Hematopoietic multipotent progenitor cell treated with erythropoietin and hydrocortisone succinate and interleukin-3 and kit ligand, for 8 days (in vitro differentiated cells): ENCODE measurements at places on chromosomes 13 and 19.

GRCh38 chr19:11708457-11708856 is 30.3 kb downstream of the ZNF823 start:
- DNase-seq, result no peak

GRCh38 chr13:112647256-112647655 is 42.6 kb upstream of the ATP11A start:
- no peak for DNase-seq

- DNase-seq, result no peak
Observed at GRCh38 chr13:44303681-44304432, 69.8 kb upstream of the SERP2 start.

- DNase-seq, result peak; percentile 71
Observed at GRCh38 chr19:41366089-41366488, 2.1 kb upstream of the B9D2 start.

GRCh38 chr13:41061914-41062837 is 867 bp downstream of the WBP4 start:
- no peak for DNase-seq

DNA sequence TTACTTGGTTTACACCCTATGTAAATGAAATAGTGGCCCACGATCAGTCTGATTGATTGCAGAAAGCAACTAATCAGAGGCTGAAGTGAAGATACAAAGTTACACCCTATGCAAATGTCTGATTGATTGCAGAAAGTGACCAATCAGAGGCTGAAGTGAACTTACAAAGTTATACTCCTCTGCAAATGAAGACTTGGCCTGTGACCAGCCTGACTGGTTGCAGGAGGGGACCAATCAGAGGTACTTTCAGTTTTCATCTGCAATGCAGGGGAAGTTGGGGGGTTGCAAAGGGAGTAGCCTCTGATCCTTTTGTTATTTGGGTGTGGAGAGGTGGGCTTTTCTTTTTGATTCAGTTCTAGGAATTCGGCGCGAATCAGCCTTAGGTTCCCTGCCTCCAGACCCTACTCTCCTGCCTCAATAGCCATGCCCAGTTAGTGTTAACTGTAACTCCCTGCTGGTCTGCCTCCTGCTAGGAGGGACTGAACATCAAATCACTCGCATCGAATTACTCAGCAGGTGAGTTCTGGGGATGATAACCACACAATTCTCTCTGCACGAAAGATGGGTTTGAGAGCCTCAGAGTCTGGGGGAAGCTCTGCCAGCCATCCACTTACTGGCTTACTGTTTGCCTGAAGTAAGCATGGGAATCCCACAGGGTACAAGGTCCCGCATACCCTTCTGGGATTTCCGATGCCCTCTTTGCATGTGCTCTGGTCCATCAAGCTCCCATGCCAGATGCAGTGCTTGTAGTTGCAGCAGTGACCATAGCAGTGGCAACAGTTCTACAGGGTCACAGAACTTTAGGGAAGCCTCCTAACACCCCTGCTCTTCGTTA is 7.5 kb downstream of the ARL11 start:
- peak; percentile 43 for DNase-seq

- DNase-seq, result peak; percentile 71
Observed at GRCh38 chr13:31909864-31910551, 121.6 kb upstream of the FRY start.

- DNase-seq, result no peak
Observed at GRCh38 chr19:1009041-1009980, 9.1 kb downstream of the GRIN3B start.

DNA sequence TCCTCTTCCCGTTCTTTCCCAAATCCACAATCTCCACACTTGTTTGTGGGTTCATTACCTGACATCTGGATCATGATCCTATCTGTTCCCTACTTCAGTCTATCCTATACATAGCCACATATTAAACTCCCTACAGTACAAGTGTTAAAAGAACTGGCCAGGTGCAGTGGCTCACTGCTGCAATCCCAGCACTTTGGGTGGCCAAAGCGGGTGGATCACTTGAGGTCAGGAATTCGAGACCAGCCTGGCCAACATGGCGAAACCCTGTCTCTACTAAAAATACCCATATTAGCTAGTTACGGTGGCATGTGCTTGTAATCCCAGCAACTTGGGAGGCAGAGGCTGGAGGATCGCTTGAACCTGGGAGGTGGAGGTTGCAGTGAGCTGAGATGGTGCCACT is 88.3 kb downstream of the TM9SF2 start:
- DNase-seq, result no peak

GRCh38 chr13:73215823-73216222 is 157.0 kb downstream of the KLF5 start:
- DNase-seq, result no peak

- DNase-seq, result peak; percentile 41
Observed at GRCh38 chr13:21075011-21075378, 13.6 kb upstream of the LATS2 start.

GRCh38 chr19:4742723-4743646 is 19.3 kb upstream of the DPP9 start:
- no peak for DNase-seq

DNA sequence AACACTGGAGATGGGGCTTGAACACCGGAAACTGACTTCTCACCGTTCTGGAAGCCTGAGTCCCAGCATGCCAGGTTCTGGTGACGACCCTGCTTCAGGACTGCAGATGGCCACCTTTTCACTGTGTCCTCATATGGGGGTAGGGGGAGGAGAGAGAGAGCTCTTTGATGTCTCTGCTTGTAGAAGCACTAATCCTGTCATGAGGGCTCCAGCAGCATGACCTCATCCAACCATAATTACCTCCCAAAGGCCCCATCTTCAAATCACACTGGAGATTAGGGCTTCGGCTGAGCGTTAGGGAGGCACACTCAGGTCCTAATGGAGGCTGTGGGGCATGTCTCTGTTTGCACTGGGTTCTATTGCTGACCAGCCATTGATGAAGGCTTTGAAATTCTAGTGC is 255.3 kb downstream of the TEX29 start:
- DNase-seq, result no peak

DNA sequence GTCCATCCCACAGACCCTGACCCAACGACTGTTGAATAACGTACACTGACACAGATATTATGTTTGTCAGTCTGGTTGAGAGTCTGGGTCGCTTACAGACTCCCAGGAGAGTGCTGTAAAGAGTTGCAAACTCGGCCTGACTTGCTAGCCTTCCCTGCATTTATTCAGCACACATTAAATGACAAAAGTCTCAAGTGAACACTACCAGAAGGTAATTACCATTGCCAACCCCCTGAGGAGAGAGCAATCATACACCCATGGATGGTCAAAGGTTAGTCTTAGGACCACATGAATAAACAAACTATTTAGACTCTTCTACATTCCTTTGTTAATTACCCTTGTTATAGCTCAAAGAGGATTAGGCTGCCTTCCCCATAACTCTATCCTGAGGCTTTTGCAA is 1048.6 kb downstream of the PCDH17 start:
- DNase-seq, result no peak

- DNase-seq, result no peak
Observed at GRCh38 chr19:6092329-6093286, 17.7 kb downstream of the RFX2 start.
